ENCODE measurements at places on chromosomes 7 and 10.
A peak's percentile ranks its signal among the peaks of the same experiment; 100 is the strongest.

DNA sequence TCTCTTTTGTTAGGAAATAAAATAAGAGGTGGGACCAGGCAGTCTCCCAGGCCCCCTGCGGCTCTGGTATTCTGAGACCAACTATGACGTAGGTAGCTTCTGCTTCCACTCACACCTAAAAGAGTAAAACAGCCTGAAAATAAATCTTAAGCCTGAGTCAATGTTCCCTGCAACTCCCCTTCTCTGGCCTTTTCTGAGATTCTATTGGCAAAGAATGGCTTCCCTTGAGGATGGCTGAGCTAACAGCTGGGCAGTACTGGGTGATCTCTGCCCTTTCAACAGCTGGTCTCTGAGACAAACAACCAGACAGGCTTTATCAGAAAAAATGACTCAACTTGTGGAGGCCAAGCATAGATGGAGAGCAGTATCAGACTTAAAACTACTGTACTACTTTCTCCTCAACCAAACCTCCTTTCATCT lies 58.7 kb downstream of the CREB3L2 start:
- no peak for DNase-seq

- DNase-seq, result no peak
Observed at GRCh38 chr7:158781974-158782664, 47.2 kb downstream of the ESYT2 start.

DNA sequence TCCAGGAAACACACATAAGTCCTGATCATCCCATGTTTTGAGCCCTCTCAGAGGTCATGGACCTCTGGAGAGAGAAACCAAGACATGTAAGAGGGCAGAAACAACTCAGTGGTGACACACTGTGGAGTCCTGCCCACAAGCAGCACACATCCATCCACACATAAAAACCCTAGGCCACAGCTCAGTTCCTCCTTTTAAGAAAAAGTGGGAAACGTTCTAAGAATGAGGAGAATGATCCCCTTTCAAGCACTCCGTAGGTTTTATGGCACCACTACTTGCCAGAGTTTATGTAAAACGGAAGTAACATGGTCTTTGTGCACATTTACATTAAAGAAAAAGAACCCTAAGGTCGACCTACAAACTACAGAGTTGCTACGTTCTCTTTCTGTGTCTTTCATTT lies 19.9 kb downstream of the ATAD1 start:
- no peak for DNase-seq

- no peak for DNase-seq
Observed at GRCh38 chr7:19508124-19508523, 200.7 kb downstream of the POLR1F start.

DNA sequence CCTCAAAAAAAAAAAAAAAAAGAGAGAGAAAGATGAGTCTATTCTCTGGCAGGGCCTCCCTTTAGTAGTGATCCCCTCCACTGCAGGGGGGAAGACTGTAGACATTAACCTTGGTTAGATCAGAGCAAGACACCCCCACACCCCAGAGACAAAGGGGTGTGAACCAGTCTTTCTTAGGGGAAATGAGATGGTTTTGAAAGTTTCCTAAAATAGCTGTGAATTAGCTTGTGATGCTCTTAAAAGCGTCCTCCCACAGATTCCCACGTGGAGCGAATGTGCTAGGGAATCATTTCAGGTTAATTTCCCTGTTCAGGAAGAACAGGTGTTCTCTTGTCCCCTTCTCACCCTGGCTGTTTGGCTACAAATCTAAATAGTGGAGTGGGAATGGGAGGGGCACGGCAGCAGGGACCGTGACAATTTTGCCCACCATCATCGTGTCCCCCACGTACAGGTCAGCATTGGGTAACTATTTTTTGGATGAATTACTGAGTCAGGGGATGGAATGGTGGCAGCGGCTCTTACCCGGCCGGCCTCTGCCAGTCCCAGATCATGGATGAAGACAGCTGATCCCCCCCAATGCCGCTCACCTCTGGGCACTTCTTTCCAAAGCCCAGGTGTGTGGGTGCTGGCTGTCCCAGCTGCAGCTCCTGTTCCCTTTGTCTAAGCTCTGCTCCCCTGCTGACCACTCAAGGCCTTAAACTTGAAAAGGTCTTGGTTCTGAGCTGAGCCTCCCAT lies 152.9 kb downstream of the CCDC3 start:
- no peak for DNase-seq

DNA sequence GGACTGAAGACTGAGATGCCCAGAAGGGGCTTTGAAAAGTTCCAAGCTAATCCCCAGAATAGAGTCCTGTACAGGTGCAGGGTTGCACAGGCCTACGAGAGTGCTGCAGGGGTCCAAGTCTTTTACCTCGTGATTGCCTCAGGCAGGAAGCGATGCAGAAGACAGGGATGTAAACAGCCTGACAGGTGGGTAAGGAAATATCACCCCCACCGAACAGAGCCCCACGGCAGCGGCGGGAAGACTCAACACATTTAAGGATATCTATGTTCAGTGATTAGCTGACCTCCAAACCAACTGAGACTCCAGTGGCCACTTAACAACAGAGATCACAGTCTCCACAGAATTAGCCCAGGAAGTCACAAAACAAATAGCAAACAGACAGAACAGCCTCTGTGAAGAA lies 73.9 kb upstream of the VIPR2 start:
- DNase-seq, result no peak

GRCh38 chr10:116553378-116553980 lies 7.7 kb downstream of the PNLIP start:
- DNase-seq, result no peak

- DNase-seq, result no peak
Observed at GRCh38 chr10:50928190-50928552, 42.7 kb upstream of the A1CF start.

- peak; percentile 69 for DNase-seq
Observed at GRCh38 chr10:34780818-34781380, 34.2 kb downstream of the PARD3 start.

DNA sequence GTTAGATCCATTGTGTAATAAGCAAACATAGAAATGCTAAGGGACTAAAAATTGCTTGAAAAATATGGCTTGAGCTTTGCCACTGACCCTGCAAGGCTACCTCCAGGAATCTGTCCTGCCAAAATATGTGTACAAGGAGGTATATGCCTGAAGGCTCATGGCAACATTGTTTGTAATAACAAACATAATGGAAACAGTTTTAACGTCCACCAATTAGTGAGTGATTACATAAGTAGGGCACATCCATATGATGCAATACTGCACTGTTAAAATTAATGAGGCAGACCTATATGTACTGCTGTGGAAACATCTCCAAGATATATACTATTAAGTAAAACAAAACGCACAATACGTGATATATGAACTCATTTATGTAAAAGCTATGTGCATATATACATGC lies 13.1 kb upstream of the GOT1 start:
- no peak for DNase-seq

DNA sequence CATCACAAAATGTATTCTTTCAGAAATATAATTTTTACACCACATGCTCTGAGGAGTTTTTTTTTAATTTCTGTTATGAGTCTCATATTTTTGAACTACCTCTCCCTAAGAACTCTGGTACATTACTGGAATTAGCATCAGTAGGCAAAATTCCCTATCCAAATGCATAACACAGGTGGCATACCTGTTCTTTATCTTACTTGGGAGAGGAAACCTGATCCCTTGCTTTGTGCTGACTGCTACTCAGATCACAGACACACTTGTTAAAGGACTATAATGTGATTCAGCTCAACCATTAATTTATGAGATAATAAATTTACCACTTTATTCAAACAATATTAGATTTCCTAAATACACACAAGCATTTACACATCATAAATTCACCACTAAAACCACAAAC lies 617.2 kb downstream of the GRM8 start:
- no peak for DNase-seq

DNA sequence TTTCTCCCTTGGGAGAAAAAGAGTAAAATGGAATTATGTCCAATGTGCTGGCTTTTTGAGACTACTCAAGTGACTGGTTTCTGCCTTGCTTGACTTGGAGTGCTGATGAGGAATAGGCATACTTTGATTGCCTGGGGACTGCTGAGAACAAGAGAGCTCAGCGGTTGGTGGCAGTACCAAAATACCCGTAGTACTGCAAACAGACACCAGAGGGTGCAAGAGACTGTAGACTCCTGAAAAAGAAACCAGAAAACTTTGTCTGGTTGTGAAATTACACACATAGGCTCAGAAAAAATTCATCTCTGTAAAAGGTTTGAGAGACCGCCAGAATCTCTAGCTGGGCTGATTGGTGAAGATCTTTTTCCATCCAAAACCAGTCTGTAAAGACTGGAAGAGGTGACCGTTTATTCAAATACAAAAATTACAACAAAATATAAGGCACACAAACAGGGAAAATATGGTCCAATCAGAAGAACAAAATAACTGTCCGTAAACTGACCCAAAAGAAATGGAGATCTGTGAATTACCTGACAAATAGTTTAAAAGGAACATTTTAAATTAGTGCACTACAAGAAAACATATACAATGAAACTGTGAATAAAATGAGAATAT lies 18.5 kb downstream of the BICC1 start:
- peak; percentile 59 for DNase-seq

DNA sequence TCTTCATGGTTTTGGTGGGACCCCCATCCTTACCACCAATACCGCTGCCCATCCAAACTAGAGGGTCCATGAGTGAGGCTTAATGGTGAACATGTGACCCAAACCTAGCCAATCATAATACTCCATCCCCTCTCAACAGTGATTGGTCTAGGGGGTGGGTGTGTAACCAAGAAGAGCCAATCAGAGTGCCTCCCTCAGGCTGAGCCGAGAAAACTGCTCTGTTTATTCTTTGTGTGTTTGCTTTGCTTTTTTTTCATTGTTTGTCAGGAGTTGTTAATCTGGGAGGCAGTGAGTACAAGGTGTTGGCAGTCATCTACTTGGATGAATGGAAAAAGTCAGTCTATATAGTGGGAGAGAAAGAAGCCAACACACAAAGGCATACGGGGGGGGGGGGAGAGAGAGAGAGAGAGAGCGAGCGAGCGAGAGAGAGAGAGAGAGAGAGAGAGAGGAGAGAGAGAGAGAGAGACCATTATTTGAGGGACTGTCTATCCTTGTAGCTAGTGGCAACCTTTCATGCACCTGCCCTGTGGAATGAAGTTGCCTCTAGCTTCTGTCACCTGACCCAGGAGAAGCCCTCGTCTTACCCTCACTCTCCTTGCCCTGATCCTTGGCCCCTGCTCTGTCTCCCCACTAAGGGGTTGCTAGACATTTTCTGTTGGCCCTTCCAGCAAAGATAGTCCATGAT lies 441.7 kb downstream of the TYW1 start:
- no peak for DNase-seq

DNA sequence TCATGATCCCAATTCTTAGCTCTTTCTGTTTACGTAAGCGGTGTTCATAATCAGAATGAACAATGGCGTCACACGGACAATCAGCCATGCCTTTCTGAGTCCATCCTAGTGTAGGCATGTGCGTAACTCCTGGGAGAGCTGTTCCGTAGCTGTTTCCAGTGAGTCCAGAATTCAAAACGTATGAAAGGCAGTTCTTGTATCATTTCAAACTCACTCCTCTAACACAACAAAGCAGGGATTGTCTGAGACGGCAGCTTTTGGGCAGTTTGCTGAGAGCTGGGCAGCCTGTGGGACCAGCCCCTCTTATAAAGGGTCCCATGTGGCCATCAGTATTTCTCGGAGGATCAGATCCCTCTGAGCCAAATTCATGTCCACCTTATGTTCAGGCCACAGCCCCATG lies 43.4 kb downstream of the PSPH start:
- DNase-seq, result no peak

- no peak for DNase-seq
Observed at GRCh38 chr7:17725821-17726220, 214.5 kb downstream of the SNX13 start.

GRCh38 chr10:13483951-13484350 lies 44.9 kb downstream of the BEND7 start:
- no peak for DNase-seq

- no peak for DNase-seq
Observed at GRCh38 chr7:87217983-87218653, 1.4 kb downstream of the TMEM243 start.

DNA sequence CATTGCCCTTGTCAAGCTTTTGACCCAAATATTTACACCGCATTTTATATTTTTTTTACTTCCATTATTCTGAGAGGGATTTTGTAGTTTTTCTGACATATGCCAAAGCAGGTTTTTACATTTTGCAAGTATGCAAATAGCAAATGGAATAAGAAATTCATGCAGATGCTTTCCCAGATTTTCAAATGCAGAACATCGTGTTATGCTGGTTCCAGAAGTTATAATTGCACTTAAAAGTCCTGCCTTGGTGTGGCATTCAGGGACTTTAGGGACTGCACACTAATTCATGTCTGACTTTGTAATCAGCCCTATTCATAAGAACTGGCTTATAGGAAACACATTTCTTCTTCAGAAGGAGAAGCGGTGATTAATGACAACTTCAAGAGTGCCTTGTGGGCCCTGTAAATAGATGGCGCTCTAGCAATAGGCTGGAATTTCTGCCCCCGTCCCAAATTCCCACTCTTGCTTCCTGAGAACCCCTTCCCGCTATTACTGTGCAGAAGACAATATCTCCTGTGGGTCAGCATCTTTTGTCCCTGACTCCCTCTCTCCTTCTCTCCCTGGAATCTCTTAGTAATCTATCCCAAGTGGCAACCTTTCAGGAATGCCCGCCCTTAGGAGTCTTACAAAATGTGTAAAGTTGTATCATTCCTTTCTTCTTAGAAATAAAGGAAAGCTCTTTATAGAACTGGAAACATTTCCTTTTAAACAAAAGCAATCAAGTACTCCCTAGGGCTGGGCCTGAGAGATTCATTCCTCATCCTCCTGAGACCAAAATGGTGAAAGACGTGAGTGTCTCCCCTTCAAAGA lies 264.0 kb downstream of the INHBA start:
- DNase-seq, result no peak

GRCh38 chr7:105487579-105488571 lies 34.2 kb downstream of the PUS7 start:
- no peak for DNase-seq

- DNase-seq, result no peak
Observed at GRCh38 chr10:121326905-121327304, 271.3 kb downstream of the FGFR2 start.

GRCh38 chr10:7471720-7472367 lies 61.0 kb upstream of the SFMBT2 start:
- DNase-seq, result peak; percentile 73

GRCh38 chr10:46018453-46019176 lies 11.8 kb downstream of the NCOA4 start:
- no peak for DNase-seq

DNA sequence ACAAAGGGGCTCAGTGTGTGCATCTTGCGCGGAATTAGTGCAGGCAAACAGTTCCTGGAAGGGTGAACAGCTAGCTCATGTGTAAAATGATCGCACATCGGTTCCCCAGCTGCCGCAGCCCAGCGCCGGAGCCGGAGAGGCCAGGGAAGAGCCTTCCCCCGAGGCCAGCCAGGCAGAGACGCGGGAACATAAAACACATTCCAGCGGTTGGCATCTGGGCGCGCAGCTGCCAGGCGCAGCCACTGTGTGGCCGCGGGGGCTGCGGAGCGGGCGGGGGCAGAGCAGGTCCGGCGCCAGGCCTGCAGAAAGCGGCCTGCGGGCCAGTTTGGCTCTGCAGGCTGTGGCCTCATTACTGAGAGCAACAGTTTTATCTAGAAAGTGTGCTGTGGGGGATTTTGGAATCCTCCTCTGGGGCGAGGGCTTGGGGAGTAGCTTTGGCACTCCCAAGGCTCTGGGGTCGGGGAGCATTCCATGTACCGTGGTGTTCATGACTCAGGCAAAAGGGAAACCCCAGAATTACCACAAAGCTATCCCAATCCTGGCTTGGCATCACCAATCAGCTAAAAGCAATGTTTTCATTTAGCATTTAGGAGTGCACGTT lies 74.3 kb downstream of the SAMD9 start:
- no peak for DNase-seq

- no peak for DNase-seq
Observed at GRCh38 chr10:103225939-103226338, 19.7 kb upstream of the RPEL1 start.

- no peak for DNase-seq
Observed at GRCh38 chr7:150388709-150389531, 9.8 kb downstream of the ZNF775 start.

All from DND-41 (cell line).